ENCODE measurements at places on chromosomes 1 and 21.

DNA sequence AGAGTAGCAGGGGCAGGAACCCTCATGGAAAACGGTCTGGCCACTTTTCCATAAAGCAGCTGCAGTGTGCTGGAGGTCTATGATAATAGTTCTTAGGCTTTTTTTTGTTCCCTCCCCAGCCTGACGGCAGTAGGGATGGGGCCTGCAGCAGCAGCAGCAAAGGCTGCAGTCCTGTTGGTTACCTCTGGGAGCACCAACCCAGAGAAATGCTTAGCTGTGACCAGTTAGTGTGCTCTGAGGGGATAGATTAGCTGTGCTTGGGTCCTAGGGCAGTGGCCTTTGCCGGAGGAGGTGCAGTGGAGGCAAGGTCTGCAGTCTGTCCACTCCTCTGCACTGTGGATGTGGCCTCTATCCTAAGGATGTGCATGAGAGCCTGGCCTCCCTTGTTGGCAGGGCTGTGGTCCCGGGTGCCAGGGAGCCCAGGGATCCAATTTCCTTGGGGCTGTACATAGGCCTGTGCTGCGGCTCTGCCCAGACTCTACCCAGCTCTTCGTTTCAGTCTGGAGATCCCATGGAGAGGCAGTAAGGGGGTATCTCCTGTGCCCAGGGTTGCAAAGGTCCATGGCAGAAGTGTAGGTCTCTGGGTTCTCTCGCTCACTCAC lies 322.7 kb downstream of the PTBP2 start:
- no peak for DNase-seq

GRCh38 chr1:157136133-157136532 lies 2.1 kb downstream of the ETV3 start:
- DNase-seq: no peak

- no peak for DNase-seq
Measured at GRCh38 chr1:240705579-240705978, 93.6 kb upstream of the GREM2 start.

DNA sequence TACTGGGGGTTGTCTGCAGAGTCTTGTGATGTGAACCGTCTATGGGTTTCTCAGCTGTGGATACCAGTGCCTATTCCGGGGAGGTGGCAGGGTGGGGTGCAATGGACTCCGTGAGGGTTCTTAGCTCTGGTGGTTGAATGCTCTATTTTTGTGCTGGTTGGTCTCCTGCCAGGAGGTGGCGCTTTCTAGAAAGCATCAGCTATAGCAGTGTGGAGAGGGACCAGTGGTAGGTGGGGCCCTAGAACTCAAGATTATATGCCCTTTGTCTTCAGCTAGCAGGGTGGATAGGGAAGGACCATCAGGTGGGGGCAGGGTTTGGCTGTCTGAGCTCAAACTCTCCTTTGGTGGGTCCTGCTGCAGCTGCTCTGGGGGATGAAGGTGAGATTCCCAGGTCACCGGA lies 127.3 kb upstream of the PLD5 start:
- no peak for DNase-seq

- DNase-seq: no peak
Measured at GRCh38 chr1:183234660-183235476, 48.8 kb downstream of the LAMC2 start.

GRCh38 chr1:36606641-36607262 lies 124.0 kb upstream of the CSF3R start:
- no peak for DNase-seq

GRCh38 chr1:39407896-39408640 lies 83.4 kb upstream of the BMP8A start:
- DNase-seq: no peak

DNA sequence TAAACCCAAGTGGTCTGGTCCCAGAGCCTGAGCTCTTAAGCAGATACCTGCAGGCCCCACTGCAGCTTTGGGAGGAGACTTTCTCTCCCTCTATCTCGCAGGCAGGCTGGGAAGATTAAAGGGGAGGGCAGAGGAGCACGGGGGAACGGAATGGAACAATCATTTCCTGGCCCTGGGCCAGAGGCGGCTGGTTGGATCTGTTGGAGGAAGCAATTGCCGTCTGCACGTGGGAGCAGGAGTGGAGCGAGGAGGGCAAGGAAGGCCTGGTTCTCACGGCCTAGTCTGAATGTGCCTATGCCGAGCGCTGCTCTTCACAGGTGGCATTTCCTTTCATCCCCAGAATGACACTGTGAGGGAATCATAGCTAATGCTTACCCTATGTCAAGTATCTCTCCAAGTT lies 23.7 kb downstream of the NKAIN1 start:
- no peak for DNase-seq

- DNase-seq: no peak
Measured at GRCh38 chr1:63739452-63739851, 34.4 kb upstream of the ROR1 start.

GRCh38 chr1:214216021-214216420 lies 64.9 kb upstream of the SMYD2 start:
- no peak for DNase-seq

- no peak for DNase-seq
Measured at GRCh38 chr21:35528116-35529042, 479.3 kb upstream of the RUNX1 start.

DNA sequence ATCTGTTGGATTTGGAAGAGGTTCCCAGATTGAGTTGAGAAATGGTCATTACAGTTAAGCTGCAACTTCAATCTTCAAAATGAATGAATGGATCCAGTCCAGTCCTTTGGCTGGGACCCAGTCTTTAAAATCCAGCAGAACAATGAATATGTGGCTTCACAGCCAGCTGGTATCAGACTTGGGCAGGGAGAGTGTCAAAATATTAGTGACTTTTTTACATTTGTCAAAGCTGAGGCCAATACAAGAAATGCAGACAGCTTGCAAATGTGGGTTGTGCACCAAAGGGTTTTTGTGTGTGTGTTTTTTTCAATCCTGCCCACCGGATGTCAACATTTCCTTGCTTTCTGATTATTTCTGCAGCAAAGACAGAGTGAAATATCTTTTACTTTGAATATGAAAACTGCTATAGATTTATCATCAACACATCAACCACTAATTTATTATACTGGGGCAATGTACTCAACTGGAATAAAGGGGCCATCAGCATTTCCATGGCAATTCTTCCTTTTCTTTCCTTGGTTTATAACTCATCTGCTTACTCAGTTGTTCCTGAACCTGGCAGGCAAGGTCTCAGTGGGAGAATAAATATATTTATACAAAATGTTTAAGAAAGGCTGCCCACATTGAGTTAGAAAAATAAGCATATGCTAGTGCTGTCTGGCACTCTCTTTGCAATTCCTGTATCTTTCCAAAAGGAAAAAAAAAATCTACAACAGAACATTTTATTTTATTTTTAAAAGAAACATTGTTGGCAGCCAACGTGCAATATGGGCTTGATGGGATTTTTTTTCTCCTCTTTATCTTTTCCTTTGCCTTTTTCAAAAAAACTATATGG lies 491.6 kb upstream of the C1orf87 start:
- no peak for DNase-seq

DNA sequence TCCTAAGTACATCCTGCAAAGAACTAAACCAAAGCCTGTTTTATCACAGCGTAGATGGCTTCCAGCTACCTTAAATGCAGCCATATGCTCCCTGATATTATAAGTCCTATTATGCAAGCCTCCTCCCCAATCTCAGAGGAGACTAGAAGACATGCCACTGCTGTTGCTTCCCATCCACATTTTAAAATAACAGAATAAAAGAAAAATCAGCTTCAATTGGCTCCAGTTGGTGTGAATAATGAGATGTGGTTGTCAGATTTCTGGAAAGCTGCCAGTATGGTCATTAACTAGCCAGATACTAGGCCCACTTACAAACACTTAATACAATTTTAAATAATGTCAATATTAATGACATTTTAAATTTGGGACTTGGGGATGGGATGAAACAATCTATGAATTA lies 25.7 kb downstream of the WARS2 start:
- DNase-seq: no peak

- no peak for DNase-seq
Measured at GRCh38 chr1:115544131-115544530, 97.6 kb upstream of the VANGL1 start.

- no peak for DNase-seq
Measured at GRCh38 chr1:185634704-185635103, 99.5 kb upstream of the HMCN1 start.

DNA sequence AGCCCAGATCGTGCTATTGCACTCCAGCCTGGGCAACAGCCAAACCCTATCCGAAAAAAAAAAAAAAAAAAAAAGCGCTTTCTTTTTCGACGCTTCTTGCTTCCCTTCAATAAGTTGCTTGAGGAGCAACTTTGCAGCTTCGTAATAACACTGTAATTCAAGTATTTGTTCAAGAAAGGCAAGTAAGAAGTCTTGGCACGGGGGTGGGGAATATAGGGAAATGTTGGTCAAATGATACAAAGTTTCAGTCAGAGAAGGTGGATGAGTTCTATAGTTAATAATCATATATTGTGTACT lies 871 bp upstream of the PSMA5 start:
- DNase-seq: no peak

- DNase-seq: no peak
Measured at GRCh38 chr1:201708691-201709090, 120.3 kb upstream of the IPO9 start.

- DNase-seq: no peak
Measured at GRCh38 chr1:168531615-168532345, 12.0 kb downstream of the XCL2 start.

- no peak for DNase-seq
Measured at GRCh38 chr1:25360596-25361581, 22.8 kb downstream of the TMEM50A start.

- no peak for DNase-seq
Measured at GRCh38 chr1:15785683-15786082, 21.8 kb downstream of the UQCRHL start.

GRCh38 chr21:38714039-38714817 lies 91.5 kb upstream of the ETS2 start:
- no peak for DNase-seq

DNA sequence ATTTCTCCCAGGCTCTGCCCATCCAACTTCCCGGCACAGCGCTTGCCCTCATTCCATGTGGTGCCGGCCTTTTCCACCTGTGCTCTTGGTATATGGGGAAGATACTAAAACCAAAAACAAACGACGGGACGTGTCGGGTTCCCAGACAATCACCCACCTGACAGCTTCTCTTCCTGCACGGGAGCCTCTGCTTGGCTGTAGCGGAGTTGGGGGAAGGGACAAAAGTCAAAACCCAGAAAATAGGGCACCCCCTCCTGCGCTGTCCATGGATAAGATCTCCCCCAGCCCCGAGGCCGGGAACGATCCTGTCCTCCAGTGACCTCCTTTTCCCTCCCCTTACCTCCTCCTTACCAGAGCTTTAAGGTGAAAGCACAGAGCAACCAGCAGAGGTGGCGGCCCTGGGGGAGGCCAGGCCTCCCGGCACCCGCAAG lies 640 bp downstream of the JTB start:
- no peak for DNase-seq

GRCh38 chr1:28288487-28288886 lies 29.2 kb downstream of the SESN2 start:
- DNase-seq: no peak

DNA sequence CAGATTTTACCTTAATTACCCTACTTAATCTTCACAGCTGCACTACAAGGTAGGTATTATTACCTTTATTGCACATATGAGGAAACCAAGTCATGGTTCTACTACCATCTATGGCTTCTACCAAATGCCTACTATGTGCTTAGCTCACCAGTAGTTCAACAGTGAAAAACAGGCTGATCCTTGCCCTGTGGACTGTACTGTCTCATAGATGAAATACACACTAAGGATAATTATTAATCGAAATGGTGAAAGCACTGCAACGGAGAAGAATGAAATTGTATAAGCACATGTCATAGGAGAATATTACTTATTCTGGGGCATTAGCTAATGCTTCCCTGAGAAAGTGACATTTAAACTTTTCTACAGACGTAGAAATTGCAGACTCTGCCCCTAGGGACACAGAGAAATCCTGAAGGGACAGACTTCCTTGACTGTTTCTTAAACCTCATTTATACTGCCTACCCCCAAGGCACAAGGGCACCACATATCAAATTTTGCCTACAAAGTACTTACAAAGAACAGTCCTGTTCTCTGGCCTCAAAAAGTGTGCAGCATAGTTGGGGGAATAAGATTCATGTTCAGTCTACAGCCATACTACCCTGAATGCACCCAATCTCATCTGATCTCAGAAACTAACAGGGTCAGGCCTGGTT lies 148.4 kb upstream of the ZC3H11B start:
- no peak for DNase-seq

DNA sequence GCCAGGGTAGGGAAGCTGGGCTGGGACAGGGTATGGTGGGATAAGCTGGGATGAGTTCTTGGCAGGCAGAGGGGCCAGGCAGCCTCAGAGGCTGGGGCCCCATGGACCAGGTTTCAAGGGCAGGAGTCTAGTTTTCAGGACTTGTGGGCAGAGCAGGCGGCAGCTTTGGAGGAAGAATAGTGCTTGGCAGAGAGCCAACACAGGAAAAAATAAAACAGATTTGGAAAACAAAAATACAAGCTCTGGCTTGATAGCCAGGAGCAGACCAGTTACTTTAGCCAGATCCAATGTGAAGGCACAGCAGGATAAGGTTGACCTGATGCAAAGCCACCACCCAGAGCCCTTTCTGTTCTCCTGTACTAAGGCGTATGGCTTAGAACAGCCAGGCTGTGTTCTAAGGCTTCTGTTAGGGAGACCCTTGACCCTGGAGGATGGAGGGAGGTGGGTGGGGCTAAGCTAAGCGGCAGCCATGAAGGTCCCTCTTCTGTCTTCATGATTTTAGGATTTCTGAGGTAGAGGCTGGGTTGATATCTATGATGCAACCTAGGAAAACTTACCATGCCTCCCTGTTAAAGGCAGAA lies 5.5 kb downstream of the TRAF5 start:
- DNase-seq: no peak

GRCh38 chr1:54998677-54999076 lies at the start of gene BSND:
TSS of gene BSND (plus strand) at chr1:54998933. CDS start at chr1:54999187, 254 bp downstream.
- DNase-seq: no peak

GRCh38 chr21:16241479-16241963 lies 511.7 kb downstream of the USP25 start:
- DNase-seq: no peak

DNA sequence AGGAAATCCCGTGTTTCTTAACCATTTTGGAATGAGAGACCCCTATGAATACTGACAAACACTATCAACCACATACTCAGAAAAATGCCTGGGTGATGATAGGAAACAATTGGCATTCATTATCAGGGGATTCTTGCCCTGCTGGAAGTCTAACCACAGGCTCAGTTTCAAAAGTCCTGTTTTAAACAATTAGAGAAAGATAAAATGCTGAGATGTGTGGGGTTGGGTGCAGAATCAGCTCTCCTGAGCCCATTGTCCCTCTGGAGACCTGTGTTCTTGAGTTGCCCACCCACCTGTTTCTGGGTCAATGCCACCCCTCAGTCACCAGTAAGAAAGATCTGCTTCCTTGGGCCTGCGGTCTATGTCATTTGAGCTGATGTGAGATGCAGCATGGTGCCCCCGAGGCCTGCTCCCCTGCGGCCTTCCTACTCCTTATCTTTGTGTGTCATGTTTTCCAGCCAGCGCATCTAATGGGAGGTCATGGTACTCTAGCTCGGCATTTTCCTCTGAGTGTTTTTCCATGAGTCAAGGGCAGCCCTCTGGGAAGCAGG lies 130.3 kb upstream of the PLXNA2 start:
- DNase-seq: no peak

- no peak for DNase-seq
Measured at GRCh38 chr1:58183286-58183685, 363.2 kb downstream of the OMA1 start.
